ENCODE measurements at places on chromosomes 4 and X. TPM values are rescaled to one million over a fixed set of nuclear protein-coding genes. Genes with fewer than 3 reads are reported as not detected.

DNA sequence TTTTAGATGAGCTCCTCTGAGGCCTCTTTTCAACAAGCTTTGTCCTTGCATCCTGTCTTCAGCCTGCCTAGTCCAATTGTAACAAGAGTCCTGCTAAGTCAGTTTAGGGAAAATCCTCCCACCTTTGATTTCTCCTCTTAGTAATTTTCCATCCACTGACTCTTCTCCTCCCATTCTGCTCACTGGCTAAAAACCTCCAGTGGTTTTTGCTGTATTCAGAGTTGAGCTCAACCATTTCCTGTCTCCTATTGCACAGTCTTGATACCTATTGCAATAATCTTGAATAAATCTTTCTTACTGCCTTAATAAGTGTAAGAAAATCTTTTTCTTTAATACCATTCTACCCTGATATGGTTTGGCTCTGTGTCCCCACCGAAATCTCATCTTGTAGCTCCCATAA lies 117.8 kb upstream of the ENPP6 start:
- no peak for DNase-seq

- DNase-seq: no peak
These were observed 32.7 kb upstream of the RASGEF1B start for GRCh38 chr4:81504112-81505003.

DNA sequence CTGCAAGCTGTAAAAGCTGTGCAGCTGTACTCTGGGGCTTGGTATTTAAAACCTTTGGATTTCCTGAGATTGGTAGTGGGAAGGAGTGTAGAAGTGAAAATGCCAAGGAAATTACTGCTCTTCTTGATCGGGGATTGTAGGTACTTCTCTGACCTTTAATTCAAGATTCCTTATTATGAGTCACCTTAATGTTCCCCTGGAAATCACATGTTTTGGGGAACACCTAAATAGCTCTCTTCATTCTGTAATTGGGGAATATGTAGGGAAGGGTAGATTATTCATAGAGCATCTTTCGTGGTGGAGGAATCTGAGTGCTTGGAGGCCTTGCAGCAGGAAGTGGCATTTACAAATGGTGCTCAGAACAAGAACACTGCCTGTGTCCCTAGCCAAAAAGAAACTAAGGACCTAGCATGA lies 137.8 kb downstream of the UCHL1 start:
- DNase-seq: no peak

- no peak for DNase-seq
These were observed 35.1 kb upstream of the TBL1X start for GRCh38 chrX:9429767-9430166.

DNA sequence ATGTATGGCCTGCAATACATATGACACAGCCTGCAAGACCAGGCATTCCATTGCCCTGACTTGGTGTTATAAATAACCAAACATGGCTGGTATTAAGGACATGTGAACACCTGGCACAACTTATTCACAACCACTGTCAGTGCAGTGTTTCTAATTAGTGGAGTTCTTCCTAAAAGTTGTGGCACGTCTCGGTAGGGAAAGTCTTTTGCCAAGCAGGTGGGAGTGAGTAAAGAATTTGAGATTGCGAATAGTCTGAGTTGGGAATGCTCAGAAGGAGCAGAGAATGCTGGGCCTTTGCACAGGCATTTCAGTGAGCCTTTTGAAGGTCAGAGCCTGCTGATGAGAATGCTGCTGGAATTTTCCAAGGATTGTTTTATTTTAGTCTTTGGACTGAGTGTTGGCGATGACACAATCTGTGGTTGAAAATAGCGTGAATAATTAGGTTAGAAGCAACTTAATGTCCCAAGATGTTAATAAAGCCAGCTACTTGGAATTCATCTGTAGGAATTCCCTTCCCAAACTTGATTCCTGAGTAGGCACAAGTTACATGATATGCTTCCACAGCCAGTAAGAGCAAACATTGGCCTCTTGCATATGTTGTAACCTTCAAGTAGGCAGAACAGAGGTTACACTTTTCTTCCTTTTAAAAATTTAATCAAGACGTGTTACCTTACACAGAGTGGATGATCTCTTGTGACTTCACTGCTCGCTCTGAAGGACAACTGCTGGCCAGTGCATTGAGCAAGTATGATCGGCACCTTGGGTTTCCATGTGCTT lies 83.6 kb upstream of the PGRMC2 start:
- no peak for DNase-seq

Gene MUC7
- total RNA-seq: not detected

Measured in left lobe of liver (tissue), 2 donors.